Heart right ventricle (tissue), 16 donors: ENCODE measurements at places on chromosomes 7 and 10.

DNA sequence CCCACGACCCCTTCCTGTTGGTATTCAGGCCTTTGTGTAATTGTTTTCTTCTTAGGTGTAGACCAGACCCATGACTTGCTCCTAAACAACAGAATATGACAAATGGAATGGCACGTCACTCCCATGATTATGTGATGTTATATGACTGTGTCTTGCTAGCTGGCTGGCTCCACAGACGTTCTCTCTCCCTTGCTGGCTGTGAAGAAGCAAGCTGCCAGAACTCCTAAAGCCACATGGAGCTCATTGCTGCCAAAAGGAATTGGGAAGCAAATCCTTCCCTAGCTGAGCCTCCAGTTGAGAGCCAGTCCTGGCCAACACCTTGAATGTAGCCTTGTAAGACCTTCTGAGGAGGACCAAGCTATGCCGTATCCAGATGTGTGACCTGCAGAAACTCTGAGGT is 74.2 kb downstream of the RAB18 start:
- no peak for DNase-seq

DNA sequence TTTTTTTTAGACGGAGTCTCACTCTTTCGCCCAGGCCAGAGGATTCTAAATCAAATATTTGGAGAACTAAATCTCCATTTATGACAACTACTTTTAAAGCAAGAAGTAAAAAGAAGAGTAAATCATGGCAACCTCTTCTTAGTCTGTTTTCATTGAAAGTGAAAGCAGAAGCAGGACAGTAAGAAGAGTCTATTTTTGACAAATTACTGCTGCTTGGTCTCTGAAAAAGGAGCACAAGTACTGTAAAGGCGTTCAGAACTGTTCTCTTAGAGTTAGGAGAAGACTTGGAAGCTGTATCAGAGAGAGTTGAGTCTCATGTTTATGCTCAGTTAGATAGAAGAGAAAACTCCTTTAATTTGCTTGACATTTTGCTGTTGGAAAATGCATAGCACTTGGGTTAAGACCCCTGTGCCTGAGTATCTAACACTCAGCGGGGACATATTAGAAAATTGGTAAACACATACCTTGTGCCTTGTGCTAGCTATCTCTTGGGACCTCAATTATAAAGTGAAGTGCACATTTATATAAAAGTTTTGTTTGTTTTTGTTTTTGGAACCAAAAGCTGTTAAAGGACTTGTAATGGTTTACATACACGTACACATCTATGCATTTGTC is 433.0 kb downstream of the ANKRD7 start:
- DNase-seq = no peak

GRCh38 chr7:132181946-132182685 is 394.2 kb downstream of the PLXNA4 start:
- DNase-seq = no peak

DNA sequence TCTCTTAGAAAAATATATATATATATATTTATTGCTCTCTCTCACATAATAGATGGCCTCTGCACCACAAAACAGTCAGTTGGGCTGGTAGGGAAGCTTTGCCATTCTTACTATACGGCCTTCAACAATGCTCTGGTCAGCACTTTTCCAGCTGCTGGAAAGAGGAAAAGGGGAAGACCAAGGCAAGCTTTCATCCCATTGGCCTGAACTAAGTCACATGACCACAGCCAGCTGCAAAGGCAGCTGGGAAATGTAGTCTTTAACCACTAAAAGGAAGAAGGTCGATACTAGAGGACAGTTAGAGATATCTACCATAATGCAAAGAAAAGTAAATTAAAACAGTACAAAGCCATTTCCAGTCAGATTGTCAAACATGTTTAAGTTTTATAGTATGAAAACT is 58.4 kb upstream of the MACROH2A2 start:
- DNase-seq = no peak

DNA sequence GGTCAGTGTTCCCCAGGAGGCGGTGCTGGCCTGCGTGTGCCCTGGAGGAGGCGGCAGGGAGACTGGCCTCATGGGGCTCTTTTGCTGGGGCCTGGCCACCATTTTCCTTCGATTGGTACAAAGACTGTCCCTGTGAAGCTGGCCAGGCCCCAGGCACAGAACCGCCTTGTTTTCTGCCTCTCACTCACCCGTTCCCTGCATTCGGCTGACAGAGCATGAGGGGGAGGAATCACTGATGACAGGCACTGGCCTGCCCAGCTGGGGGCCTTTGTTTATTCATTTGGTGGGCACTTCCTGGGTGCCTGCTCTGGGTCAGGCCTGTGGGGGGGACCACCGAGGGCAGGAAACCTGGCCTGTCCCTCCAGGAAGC is 139.2 kb downstream of the FAM53B start:
- DNase-seq = no peak

DNA sequence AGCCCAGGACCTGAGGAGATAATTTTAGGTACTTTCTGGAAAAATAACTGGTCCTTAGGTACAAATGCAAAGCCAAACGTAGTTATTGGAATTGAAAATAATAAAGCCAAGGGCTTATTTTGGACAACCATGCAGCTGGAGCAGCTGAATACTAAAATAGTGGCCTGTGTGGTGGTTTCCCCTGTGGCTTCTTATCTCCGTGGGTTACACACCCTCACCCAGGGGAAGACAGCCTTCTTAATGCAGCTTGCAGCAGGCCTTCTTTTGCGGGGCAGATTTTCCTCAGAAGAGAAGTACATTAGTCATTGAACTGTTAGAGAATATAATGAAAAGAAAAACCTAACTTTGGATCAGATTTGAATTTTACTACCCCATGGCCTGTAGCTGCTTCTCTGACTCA is 133.5 kb downstream of the ST7 start:
- DNase-seq = no peak

DNA sequence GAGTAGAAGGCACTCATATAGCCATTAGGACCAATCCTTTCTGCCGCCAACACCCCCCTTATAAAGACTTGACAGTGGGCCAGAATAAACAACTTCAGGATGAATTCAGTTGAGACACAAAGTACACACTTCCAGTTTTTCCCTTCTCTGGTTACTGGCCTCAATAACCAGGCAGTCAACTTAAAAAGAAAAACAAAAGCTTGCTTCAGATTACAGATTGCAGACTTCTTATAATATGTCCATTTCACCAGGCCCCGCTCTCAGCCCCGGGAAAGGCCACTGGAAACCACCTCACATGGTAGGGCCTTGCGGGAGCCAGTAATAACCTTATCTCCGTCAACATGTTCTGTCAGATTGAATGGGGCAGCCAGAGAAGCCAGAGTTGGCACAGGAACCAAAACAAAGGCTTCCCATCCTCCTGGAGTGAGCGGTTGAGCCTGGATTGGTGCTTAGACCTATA is 108.8 kb downstream of the EGFR start:
- DNase-seq = peak; percentile 45

GRCh38 chr7:74269757-74270277 is 15.6 kb upstream of the RFC2 start:
- no peak for DNase-seq

DNA sequence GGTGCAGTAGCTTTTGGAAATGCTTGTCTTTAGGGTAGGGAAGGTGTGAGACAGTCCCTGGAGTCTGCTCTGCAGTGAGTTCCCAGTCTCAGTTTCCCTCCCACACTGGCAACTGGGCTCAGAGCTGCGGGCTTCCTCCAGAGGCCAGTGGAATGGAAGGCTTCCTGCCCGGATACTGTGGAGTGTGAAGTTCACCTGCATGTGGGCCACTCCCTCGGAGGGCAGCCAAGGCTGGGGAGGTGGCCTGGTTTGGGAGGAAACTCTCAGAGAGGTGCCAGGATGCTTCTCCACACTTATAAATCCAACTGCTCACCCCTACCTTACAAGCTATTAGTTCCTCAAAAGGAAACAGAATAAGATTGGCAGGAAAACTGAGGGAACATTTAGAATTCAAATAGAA is 18.1 kb upstream of the UBE2H start:
- no peak for DNase-seq
